ENCODE measurements at places on chromosomes 4 and X. TPM values are rescaled to one million over a fixed set of nuclear protein-coding genes. Genes with fewer than 3 reads are reported as not detected.
A peak's percentile ranks its signal among the peaks of the same experiment; 100 is the strongest.

- DNase-seq, result no peak
These were observed 192.6 kb downstream of the PDGFC start for GRCh38 chr4:156779042-156779441.

DNA sequence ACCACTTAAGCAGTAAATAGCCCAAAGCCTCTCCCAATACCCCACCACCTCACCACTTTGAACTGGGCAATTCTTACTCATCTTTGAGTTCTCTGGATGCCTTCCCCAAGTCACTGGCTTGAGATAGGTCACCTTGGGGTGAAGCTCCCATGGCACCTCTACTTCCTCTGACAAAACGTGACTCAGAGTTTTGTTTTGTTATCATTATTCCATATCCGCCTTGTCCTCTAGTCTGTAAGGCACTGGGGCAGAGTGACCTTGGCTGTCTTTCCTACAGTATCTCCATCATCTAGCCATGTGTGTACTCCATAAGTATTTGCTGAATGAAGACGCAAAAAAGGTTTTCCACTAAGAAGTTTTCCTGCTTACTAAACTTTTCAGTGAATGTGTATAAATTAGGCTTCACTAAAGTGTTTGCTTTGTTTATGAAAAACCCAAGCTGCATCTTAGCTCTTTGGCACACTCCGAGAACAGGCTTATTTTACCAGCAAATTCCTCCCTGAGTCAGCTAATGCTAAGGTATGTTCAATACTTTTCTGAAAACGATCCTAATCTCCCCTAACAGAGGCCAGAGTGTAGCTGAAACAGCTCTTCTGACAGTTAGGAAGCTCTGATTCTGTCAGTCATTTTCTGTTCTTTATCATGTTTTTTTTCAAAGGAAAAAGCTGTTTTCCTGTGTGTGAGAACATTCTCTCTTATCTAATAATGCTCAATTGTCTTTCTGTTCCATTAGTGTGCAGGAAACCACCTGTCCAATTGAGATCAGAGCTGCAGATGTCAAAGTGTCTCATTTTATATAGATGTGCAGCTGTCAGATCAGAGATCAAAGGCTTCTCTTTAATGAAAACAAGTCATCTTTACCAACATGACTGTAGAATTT lies 30.2 kb upstream of the TSPAN5 start:
- no peak for DNase-seq

DNA sequence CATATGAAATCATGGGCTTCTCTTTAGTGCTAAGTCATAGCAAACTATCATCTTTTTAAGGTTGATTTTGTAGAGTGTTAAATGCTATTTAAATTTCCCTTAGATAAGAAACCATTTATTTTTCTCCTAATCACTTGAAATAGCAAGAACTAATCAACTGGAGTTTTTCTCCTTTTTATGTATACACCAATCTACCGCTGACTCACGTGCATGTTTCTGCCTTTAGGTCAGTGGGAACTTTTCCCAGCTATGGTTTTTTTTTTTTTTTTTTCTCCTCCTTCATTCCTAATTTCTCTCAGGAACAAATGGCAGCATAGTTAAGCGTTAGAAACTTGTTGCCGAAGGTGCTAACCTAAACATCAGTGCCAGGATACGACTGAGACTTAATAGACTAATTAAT lies 176.4 kb downstream of the BMPR1B start:
- no peak for DNase-seq

GRCh38 chrX:5449323-5449722 lies 779.3 kb downstream of the NLGN4X start:
- DNase-seq, result no peak

GRCh38 chr4:1235381-1236102 lies 13.4 kb downstream of the CTBP1 start:
- peak; percentile 21 for DNase-seq

- DNase-seq, result no peak
These were observed 171.9 kb downstream of the DKK2 start for GRCh38 chr4:106864231-106864630.

GRCh38 chr4:35939751-35940150 lies 304.6 kb downstream of the ARAP2 start:
- no peak for DNase-seq

GRCh38 chr4:147809211-147809610 lies 77.3 kb downstream of the ARHGAP10 start:
- no peak for DNase-seq

SCML2 gene
- total RNA-seq, result 1.4 TPM

NAT8L gene
- total RNA-seq, result 0.82 TPM

NAP1L5 gene
- total RNA-seq, result 1.6 TPM

All from left ventricle myocardium superior (tissue), 1 donor.